ENCODE measurements at places on chromosomes 7 and 10.

DNA sequence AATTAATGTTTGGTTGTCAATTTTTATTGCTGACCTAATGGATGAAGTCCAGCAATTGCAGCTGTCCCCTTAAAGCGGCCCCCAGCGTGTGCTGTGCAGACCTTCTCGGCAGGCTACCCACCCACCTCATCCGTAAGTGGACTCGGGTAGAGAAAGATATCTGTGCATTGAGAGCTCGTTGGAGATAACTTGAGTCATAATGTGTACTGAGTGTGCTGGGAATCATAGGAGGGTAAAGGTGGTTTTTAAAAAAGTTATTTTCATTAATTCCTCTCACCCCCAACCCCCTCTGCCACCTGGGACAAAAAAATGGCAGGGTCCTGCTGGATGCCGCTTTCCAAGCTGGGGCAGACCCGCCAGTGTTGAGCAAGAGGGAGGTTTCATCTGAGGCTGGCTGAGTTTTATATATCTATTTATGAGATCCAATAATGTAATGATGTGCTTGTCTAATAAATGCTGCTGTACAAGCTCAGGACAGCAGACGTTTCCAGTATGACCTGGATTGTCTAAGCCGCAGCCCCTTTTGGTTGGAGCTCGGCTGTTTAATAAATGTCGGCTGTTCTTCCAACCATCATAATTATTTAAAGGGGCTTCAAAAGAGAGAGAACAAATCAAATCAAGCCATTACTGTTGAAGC, 119.1 kb downstream of the NKX6-2 start:
- no peak for DNase-seq

GRCh38 chr7:144384555-144385245, 18.8 kb downstream of the NOBOX start:
- no peak for DNase-seq

- DNase-seq: no peak
Measured at GRCh38 chr10:23917251-23917840, 291.6 kb upstream of the KIAA1217 start.

GRCh38 chr10:96440361-96441292, 73.1 kb downstream of the TLL2 start:
- DNase-seq: no peak

DNA sequence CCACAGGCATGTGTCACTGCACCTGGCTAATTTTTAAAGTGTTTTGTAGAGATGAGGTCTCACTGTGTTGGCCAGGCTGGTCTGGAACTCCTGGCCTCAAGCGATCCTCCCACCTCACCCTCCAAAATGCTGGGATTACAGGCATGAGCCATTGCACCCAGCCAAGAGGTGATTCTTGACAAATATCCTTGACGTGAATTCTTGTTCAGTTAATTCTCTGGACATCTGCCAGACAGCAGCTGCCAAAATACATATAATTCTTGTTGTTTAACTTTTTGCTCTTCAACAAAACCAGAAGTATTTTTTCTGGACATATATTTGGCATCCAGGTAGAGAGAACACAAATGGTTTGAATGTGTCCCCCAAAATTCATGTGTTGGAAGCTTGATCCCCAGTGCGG, 3.2 kb downstream of the ACADSB start:
- no peak for DNase-seq
